ENCODE measurements at places on chromosomes 1 and 21.

DNA sequence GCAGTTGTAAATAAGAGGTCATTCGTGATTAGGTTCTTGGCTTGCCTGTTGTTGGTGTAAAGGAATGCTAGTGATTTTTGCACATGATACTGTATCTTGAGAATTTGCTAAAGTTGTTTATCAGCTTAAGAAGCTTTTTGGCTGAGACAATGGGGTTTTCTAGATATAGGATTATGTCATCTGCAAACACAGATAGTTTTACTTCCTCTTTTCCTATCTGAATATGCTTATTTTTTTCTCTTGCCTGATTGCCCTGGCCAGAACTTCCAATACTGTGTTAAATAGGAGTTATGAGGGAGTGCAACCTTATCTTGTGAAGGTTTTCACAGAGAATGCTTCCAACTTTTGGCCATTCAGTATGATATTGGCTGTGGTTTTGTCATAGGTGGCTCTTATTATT, 576.1 kb upstream of the RGS18 start:
- DNase-seq: no peak

DNA sequence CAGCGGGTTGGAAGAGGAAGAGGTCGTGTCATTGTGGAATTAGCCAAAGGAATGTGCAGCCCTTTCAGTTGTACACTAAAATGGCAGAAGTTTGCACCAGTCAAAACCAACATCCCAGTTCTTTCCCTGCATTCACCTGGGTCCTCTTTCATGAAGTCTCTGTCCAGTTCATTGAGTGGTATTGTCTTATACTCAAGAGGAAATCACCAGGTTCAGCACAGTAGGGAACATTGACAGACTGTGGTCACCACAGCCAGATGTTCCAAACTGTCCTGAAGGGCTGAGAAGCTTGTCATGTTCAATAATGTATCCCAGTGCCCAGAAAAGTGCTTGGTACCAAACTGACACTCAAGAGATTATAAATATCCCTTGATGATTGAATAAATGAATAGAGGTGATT, 131.6 kb downstream of the GLUL start:
- DNase-seq: no peak

DNA sequence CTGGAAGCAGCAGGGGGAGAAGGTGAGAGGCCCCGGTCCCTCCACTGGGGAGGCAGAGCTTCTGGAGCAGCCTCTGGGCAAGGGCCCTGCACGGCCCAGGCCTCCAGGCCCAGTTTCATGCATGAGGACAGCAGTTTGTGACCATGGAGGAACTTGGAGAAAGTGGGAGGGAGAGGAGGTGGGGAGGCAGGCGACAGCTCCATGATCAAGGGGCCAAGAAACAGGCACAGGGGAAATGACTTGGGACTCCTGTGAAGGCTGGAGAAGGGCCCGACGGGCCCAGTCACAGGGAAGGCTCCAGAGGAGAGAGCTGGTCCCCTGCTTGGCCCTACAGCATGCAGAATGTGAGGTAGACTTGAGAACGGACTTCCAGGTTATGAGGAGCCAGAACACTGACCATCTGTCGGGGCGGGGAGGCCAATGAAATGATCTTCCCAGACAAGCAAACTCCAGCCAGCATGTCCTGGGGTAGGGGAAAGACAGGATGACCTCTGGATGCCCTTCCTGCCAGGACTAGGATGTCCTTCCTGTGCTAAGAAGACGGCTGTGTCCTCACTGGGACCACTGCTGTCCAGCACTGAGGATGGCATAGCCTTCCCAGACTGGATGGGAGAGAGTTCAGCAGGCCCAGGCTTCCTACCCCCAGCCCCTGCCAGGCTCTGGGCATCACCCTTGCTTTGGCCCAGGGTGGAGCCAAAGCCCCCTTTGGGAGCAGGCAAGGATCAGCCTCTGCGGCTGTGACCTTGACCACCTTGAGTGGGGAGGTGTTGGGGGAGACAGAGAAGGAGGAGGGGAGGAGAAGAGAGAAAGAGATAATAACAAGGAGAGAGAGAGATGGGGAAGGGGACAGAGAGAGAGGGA, 548.2 kb downstream of the PTPRU start:
- DNase-seq: no peak

DNA sequence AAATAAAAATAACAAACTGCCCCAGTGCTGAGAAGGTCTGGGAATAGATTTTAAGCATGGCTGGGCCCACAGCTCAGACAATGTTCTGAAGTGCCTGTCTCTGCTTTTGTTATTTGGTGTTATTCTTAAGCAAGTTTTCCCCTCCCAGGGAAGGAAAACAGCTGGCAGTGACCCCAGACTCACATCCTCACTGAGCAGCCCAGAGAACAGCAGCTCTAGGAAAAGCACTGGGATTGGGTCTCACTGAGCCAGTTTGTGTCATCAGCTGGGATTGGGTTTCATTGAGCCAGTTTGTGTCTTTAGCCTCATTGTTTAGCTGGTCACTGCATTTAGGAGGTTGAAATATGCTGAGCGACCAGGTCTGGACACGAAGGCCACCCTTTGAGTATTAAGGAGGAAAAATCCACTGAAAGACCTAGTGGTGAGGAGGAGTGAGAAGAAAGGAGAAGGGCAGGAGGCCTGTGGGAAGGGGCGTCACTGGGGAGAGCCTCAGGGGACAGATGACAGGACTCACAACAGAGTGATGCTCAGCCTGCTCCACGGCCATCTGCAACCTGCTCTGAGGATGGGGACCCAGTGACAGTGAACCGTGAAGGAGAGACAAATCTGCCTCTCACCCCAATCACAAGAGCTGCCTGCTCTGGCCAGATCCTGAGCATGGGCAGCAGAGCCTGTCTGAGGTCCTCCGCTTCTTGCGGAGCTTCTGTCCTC, 103.8 kb downstream of the TOMM20 start:
- no peak for DNase-seq

DNA sequence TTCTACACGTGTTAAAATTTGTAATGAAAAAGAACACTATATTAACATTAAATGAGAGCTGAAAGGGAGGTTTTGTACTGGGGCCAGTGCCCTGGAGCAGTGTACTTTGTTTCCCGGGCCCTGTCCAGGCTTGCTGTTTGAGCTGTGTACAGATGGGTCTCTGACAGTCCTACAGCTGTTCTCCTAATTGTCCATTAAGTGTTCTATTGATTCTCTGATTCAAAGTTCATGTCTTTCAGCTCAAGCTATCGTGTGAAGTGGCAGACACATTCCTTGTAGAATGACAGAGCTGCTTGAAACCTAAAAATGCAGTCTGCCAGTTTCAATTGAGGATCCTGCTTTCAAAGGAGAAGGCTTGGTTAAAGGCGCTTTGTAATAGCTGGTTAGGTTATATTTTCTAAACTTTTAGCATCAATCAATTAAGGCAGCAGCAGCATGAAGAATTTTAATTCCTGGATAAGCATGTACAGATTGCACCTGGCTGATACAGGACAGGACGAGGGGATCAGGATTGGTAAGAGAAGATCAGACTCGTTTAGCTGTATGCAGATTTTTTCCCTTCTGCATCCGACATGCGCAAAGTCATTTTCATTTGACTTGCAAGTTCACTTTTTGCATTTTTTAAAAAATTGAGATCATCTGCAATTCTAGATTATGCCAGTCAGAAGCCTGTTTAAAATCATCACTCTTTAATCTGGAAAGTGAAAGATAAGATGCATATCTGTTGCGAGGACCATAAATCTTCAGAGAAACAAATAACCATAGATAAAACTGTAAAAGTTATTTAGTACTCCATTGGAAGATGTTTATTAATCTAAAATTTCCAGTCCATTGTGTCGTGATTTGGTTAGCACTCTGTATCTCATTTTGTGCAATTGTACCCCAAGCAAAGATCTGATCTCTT, 98.5 kb downstream of the ATG4C start:
- peak; percentile 67 for DNase-seq
